ENCODE measurements at places on chromosomes 2 and 18.

- DNase-seq, result no peak
Observed at GRCh38 chr2:30226144-30227032, 4.9 kb upstream of the LBH start.

- DNase-seq, result no peak
Observed at GRCh38 chr2:47751856-47752414, 31.0 kb upstream of the MSH6 start.

DNA sequence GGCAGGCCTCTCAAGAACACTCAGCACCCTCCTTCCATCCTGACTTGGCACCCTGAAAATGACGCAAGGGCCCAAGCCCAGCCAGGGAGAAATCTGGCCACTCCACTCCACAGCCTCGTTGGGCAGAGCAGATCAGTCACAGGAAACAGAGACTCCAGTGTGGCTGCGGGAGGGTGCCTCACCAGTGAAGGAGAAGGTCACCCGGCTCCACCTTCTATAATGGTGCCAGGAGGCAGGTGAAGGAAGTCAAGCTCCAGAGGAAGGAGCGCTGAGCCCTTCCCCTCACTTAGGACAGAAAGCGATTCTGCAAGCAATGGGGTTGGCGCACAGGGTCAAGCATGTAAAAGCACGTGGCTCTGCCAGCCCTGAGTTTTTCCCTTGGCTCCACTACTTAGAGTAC is 35.3 kb downstream of the CRACDL start:
- no peak for DNase-seq

- DNase-seq, result no peak
Observed at GRCh38 chr2:225033440-225034318, 8.6 kb downstream of the DOCK10 start.

DNA sequence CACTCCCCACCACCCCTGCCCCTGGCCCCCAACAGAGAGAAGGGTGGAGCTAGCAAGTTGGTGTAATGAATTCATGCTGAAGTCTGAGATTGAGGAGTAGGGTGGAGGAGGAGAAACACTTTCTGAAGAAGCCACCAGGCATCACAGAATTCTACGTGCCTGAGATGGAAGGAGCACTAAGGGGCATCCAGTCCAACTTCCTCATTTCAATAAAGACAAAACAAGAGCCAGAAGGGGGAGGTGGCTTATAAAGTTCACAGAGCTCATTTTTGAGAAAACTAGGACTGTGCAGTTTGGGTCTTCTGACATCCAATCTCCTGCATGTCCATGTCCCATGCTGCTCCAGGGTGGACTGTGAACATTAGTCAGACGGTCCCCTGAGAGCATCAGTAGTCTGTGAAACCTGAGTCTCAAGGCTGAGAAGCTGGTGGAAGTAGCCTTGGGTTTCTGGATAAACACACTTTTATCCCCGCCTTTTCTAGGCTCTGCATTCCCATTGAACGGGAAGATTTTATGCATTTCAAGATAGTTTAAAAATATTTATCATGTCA is 77.7 kb downstream of the TRIM43 start:
- no peak for DNase-seq

DNA sequence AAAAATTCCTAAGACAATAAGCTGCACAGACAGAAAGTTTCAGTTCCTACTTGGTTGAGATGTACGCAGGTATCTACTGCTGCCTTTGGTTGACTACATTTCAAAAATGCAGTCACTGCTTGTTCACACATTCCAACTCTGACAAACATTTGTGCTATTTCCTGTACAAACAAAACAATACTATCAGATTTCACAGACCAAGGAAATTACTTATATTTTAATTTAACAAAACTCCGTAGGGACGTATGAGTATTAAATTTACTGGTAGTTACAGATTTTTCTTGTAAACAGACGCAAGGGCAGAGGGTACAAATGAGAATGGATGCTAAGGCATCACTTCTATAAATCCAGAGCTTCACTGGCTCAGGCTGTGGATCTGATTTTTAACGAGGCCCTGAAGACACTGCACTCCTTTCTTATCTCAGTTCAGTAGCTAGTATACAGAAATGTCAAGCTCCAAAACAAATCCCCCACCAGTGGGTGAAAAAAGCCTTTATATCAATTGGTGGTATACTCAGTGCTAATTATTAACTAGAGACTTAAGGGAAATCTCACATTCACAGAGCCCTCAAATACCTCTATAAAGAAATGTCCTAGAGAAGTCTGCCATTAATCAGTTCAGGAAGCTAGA is 31.7 kb upstream of the TTC32 start:
- no peak for DNase-seq

DNA sequence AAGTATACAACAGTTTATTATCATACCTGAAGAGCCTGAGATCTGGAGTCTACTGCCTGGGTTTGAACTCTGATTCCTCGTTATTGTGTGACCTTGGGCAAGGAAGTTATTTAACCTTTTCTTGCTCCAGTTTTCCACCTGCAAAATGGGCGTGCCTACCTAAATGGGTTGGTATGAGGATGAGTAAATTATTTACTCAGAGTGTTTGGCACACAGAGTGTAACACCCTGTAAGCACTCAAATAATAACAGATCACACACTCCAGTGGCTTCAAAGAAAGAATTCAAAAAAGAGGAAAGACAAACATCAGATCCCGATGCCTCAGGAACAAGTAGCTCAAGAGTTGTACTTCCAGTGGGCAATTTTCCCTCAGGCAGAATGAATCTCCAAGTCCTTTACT is 2.4 kb downstream of the SRD5A2 start:
- no peak for DNase-seq

- DNase-seq, result no peak
Observed at GRCh38 chr2:45009928-45010701, 863 bp upstream of the SIX2 start.

DNA sequence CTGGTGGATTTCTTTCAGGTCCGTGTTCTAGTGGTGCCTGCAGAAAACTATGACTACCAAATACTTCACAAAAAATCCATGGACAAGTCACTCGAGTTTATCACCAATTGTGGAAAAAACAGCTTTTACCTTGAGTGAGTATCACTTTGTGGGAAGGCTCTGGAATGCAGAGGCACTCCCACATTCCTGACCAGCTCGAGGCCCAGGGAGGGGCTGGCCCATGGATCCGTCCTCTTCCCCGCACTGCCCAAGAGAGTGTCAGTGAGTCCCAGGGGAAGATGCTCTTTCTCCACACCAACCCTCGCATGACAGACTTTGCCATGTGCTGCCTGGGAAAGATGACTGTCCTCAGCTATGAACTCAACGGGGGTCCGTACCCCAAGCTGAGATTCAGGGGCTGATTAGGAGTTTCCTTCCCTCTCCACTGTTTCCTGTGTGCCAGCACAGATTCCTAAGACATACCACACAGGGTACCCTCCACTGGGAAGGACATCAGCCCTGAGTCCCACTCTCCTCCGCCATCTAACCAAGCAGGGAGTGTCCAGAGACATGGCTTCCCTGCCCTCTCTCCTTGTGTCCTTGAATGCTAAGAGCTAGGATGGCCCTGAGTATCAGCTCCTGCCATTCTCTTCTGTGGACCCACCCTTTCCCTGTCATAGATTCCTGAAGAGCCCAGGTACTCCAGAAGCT is 155.9 kb downstream of the LAMA3 start:
- no peak for DNase-seq

DNA sequence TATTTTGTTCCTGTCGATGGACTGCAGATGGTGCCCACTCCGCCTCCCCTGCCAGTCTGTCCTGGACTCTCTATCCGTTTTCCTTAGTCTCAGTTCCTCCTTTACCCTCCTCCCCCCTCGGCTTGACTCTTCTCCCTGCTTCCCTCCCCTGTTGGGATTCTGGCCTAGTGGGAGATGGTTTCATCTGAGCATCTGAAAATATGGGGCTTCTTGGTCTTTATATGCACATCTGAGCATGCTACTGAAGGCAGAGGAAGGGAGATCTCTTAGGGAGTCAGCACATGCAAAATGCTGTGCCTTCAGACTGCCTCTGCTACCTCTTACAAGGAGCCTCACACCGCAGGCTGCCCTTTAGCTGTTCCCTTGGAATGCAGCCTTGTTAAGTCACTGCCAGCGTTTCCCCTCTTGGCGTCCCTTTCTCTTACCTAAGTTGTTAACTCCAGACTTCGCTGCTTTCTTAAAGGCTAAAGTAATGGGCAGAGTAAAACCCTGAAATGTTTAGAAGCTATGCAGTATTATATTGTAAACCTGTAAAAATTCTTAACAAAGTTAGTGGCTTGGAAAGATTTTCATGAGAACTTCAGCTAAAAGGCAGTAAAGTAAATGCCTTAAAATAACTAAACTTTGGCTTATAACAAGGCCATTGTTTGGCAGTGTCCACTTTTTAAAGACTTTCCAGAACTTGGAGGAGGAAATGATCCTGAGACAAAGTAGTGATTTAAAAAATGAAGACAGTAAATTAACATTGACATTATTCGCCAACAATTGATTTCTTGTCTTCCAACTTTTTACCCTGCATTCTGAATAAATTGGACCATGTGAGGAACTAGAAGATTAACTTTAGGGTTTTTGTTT is 49.8 kb downstream of the LDLRAD4 start:
- no peak for DNase-seq

DNA sequence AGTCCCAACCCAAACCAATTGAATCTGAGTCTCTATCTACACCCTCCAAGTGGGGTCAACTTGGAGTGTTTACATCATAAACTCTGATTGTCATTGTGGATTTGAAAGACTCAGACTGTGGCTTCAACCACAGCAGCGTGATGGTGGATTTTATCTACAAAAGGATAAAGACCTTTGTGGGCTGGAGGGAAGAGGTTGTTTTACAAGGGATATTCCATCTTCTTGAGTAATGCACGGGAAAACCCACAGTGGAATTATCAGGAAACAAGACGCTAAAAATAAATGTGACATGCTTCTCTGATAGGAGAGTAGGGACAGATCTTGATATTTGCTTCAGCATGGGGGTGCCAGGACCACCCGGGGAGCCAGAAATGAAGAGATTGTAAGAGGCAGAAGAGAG is 93.5 kb downstream of the LPIN1 start:
- DNase-seq, result no peak

DNA sequence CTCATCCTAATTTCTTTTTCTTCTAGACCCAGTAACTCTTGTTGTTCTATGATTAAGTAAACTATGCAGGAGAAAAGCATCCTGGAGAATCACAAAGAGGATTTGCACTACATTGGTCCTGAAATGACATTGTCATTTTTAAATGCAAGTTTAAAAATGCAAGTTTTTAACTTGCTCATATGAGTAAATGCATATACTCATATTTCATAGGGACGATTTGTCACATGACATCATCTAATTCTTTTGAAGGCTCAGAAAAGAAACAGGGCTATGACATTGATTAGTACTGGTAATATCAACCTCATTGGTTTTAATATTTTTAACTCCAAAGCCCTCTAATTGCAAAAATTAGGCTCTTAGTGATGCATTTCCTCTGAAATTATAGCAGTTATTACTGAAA is 324.4 kb downstream of the LRRTM1 start:
- DNase-seq, result no peak

DNA sequence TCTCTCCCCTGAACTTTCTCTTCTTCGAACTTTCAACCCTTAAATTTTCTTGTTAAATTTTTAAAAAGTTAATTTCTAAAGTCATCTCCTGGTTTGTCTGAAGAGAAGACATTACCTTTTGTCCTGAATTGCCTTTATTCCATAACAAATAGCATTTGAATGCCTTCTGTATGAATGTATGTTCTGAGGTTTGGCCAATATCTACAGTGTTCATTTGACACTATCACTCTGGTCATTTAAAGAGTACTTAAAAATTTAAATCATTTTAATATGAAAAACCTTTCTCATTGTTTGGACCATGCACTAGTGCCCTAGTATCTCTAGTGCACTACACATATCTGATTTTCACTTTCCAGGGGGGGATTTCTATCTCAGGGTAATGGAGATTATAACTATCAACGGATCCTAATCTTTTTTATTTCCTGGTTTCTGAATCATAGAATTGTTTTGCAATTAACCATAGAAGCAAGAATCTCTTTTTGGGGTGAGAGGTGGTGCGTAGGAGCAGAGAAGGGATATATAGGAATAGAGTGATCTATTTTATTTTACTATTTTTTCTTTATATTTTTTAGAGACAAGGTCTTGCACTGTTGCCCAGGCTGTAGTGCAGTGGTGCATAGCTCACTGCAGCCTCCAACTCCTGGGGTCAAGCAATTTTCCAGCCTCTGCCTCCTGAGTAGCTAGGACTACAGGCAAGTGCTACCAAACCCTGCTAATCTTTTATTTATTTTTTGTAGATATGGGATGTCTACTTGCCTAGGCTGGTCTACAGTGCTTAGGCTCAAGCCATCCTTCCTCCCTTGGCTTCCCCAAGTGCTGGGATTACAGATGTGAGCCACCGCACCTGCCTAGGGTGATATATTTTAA is 25.5 kb downstream of the TANC1 start:
- DNase-seq, result no peak

- DNase-seq, result no peak
Observed at GRCh38 chr2:75787532-75788132, 76.9 kb upstream of the GCFC2 start.

DNA sequence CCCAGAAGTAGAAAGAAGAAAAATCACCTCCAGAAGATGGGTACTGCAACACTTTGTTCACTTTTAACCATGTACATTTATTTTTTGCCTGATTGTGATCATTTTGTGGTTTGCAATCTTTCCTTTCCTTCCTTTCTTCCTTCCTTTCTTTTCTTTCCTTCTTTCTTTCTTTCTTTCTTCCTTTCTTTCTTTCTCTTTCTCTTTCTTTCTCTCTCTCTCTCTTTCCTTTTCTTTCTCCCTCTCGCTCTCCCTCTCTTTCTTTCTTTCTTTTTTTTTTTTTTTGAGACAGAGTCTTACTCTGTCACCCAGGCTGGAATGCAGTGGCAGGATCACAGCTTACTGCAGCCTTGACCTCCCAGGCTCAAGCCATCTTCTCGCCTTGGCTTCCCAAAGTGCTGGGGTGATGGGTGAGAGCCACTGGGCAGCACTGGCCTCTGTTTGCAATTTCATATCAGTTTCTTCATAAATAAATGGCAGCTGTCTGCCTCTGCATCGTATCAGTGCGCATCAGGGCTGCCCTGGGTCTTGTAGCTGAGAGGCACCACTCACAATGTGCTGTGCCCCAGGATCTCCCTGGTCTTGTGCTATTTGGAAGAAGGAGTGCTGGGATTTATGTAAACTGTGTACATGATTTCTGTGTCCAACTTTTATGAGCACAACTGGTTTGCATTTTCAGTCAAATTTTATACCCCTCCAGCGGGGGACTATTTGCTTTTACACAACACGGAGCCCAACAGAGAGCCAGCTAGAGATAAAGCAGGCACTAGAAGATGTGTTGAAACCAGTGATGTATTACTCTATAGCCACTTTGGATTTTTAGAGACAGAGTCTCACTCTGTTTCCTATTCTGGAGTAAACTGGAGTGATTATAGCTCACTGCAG is 6.9 kb upstream of the LIMS2 start:
- DNase-seq, result no peak

All from nucleus accumbens (tissue), 56 donors.